Activated CD4-positive, CD25-positive, alpha-beta regulatory T cell treated with anti-CD3 and anti-CD28 coated beads, Interleukin-2, amount 50 U/mL, for 24 hours (primary cell): ENCODE measurements at places on chromosomes 7 and 10.

- no peak for ATAC-seq
Observed at GRCh38 chr7:49037346-49038210, 113.2 kb downstream of the CDC14C start.

GRCh38 chr7:140484951-140485499, 5.7 kb upstream of the MKRN1 start:
- ATAC-seq, result no peak

- ATAC-seq, result peak; percentile 21
Observed at GRCh38 chr7:7181519-7182155, 707 bp upstream of the C1GALT1 start.

DNA sequence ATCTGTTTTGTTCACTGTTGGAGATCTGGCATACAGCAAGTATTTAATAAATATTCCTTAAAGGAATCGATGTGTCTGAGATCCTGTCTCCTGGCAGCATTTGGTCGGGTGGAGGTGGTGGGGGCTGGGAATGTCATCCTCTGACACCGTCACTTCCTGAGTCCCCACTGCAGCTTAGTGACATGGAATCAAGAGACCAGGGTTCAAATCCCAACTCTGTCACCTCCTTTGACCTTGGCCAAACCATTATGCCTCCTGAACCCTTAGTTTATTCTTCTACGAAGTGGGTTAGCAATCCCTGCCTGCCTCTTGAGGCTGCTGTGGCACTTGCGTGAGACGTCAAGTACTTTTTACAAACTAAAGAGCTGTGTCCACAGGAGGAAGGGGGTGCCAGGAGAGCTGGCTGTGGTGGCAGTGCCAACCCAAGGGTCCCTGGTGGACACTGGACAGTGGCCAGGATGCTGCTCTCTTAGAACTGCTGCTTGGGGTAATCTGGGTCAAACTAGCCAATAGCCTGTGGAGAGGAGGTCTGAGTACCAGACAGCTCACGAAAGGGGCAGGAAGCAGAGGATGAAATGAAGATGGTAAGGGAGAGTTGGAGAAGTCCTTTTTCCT, 8.0 kb upstream of the ZMIZ1 start:
- ATAC-seq, result no peak

- no peak for ATAC-seq
Observed at GRCh38 chr10:11740907-11741306, 1.3 kb upstream of the ECHDC3 start.

- ATAC-seq, result no peak
Observed at GRCh38 chr7:148172920-148173319, 417.6 kb upstream of the C7orf33 start.

DNA sequence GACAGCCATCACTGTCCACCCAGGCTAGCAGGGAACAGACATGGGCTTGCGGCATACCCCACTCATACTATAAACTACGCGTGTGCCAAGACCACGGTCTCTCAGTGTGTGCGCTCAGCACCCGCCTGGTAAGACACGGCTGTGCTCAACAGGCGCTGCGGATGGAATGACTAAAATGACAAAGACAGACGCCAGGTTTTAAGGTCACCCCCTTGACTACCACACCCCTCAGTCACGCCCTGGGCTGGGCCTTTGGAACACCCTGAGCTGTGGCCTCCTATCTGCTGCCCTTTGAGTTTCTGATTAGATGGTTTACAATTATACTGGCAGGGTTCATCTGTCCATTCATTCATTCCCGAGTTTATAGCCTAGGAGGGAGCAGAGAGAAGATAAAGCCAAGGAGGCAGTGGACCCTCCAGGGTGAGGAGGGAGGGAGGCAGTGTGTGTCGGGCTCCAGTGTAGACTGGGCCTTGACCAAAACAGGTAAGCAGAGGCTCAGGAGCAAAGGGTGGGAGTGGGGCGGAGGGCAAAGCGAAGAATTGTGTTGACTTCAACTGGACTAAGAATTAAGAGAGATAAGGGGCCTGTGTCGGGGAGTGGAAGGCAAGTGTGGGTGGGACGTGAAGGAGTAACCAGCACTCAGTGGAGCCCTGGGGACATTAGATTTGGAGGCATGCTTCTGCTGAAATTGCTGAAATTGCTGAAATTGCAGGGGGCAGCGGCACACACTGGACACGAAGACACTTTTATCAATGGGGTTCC, 35.0 kb downstream of the TNS3 start:
- ATAC-seq, result no peak

DNA sequence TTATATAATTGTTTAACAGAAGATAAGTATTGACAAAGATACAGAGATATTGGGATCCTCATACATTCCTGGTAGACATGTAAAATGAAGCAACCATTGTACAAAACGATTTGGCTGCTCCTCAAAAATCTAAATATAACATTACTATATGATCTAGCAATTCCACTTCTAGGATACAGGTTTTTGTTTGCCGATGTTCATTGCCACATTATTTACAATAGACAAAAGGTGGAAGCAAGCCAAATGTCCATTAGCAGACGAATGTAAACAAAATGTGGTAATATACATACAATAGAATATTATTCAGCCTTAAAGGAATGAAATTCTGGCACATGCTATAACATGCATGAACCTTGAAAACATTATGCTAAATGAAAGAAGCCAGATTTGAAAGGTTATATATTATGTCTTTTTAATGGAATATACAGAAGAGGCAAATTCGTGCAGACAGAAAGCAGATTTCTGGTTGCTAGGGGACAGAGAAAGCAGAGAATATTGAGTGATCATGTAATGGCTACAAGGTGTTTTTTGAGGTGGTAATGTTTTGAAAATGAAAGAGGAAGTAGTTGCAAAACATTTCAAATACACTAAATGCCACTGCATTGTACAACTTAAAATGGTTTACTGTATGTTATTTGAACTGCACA, 44.9 kb downstream of the POLR1F start:
- ATAC-seq, result no peak

- ATAC-seq, result no peak
Observed at GRCh38 chr10:85444868-85445267, 921.7 kb downstream of the GRID1 start.

DNA sequence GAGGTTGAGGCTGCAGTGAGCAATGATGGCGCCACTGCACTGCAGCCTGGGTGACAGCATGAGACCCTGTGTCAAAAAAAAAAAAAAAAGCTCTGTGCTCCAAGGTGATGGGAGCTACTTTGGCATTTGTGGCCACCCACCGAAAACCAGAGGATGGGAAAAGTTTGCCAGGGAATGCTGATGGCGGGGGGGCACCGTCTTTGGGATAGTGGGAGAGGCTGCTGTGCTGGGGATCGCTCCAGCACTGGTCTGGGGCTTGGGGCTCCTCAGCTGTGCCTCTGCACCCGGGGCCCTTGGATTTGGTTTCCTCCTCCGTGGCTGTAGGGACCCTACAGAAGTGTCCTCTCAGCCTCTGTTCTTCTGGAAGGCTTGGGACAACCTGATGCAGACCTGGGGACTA, 11.7 kb upstream of the RAMP3 start:
- ATAC-seq, result no peak

DNA sequence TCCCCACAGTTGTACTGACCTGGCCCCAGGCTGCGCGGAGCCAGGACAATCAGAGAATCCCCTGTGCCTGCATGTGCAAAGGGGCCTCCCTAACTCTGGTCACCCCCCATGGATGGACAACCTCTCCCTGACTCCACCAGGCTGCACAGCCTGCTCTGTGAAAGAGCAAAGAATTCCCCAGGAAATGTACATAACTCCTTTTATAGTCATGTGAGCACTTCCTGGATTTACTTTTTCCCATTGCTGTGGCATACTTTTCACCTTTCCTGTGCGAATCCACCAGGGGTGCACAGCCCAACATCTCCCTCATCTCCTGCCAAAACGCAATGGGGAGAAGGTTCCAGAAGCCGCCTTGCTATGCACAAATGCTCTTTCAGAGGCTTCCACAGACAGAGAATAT, 27.9 kb downstream of the FGFR2 start:
- no peak for ATAC-seq

DNA sequence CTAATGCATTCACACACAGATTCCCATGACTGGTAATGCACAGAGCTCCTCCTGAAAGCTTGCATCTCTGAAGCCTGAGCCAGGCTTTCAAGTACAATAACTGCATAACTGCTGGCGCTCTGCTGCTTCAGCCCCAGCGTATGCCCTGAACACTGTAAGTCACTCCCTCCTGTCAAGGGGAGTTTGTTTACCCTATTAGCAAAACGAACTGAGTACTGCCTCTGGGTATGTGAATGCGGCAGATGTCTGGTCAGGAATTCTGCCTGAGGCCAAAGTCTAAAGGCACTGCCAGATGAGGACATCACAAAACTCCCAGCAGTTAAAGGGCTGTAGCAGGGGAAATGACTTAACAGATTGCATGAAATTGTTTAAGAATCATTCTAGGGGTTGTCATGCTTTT, 97.7 kb downstream of the NRCAM start:
- ATAC-seq, result no peak

DNA sequence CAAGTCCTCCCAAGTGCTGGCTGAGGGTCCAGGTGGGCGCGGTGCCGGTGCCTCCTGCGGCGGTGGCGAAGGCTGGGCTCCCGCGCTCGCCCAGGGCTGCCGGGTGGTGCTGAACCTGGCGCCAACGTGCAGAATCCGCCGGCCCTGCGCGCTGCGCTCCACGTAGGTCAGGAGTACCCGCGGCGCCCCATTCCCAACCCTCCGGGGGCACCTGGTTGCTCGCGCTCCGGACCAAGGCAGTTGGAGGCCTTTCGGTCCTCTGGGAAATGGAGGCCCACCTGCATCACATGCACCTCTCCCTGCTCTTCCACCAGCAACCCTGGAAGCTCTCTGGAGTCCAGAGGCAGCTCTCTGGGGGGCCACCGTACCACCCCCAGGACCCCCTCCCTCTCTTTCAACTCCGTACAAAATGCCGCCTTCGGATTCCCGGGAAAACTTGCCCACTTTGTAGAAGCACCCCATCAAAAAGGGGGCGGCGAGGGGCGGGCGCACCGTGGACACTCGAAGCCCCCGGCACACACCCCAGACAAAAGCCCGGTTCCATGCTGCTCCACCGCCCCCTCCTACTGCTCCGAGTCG, 745 bp downstream of the SLC16A9 start:
- no peak for ATAC-seq

- peak; percentile 40 for ATAC-seq
Observed at GRCh38 chr7:22726907-22727713, at the start of gene IL6. Gene IL6, plus strand, starts transcription at chr7:22727200. Its CDS starts 63 bp downstream, at chr7:22727263.

- peak; percentile 91 for ATAC-seq
Observed at GRCh38 chr10:38038107-38038931, 27.8 kb downstream of the ZNF33A start.

GRCh38 chr7:94838717-94839116, 68.7 kb upstream of the PPP1R9A start:
- no peak for ATAC-seq

- no peak for ATAC-seq
Observed at GRCh38 chr7:117347480-117347879, 24.6 kb upstream of the WNT2 start.

DNA sequence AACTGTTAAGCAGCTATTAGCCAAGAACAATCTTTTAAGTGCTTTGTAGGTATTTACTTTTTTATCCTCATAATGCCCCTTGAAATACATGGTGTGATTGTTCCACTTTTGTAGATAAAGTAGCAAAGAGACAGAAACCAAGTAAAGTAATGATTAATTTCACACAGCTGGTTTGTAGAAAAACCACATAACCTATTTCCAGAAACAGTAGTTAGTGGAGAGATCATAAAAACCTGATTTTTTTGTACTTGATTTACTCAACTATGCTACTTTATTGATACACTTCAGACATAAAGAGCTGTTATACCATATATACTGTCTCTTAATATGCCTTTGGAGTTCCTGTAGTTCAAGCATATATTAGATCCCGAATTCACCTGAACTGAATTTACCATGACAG, 118.4 kb downstream of the SEMA3A start:
- no peak for ATAC-seq

DNA sequence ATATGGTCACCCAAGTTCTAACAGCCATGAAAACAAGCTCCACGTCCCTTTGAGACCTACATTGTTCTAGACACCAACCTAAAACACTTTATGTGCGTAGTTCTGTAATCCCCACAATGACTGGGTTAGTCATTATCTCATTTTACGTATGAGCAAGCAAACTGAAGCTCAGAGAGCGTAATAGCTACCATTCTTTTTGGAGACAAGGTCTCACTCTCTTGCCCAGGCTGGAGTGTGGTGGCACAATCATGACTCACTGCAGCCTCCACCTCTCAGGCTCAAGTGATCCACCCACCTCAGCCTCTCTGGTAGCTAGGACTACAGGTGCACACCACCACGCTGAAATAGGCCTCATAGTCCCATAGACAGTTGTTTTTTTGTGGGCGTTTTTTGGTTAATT, 10.5 kb downstream of the DAGLB start:
- peak; percentile 75 for ATAC-seq

- no peak for ATAC-seq
Observed at GRCh38 chr10:129744134-129745111, 219.7 kb downstream of the EBF3 start.

- ATAC-seq, result no peak
Observed at GRCh38 chr7:123242467-123243092, 42.8 kb upstream of the SLC13A1 start.

GRCh38 chr7:68729371-68729770, 868.9 kb upstream of the AUTS2 start:
- no peak for ATAC-seq

DNA sequence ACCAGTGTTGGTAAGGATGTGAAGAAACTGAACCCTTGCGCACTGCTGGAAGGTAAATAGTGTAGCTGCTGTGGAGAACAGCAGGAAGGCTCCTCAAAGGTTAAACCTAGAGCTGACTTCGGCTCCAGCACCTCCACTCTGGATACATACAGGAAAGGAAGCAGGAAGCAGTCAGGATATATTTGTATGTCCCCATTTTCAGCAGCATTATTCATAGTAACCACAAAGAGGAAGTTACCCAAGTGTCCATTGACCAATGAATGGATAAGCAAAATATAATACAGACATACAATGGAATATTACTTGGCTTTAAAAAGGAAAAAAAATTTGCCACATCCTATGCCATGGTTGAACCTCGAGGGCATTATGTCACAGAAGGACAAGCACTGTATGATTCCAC, 15.0 kb downstream of the RET start:
- ATAC-seq, result no peak

GRCh38 chr7:157432541-157432956, 95.7 kb downstream of the DNAJB6 start:
- ATAC-seq, result no peak

- ATAC-seq, result no peak
Observed at GRCh38 chr7:333393-333764, 43.4 kb downstream of the FOXL3 start.

GRCh38 chr10:17387861-17388503, 66.4 kb downstream of the ST8SIA6 start:
- no peak for ATAC-seq

- no peak for ATAC-seq
Observed at GRCh38 chr10:86871563-86872183, 85.7 kb downstream of the MMRN2 start.
